Renal cortex interstitium (tissue), 15 donors: ENCODE measurements at places on chromosomes 5 and 9. TPM values are rescaled to one million over a fixed set of nuclear protein-coding genes. Genes with fewer than 3 reads are reported as not detected.

DNA sequence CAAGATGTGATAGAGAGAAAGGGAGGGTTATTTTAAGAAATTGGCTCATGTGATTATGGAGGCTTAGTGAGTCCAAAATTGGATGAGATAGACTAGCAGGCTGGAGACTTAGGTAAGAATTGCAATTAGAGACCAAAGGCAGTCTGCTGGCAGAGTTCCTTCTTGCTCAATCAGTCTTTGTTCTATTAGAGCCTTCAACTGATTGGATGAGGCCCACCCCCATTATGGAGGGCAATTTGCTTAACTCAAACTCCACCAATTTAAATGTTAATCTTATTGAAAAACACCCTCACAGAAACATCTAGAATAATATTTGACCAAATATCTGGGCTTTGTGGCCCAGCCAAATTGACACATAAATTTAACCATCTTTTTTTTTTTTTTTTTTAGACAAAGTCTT lies 23.9 kb upstream of the TPD52L3 start:
- no peak for DNase-seq

DNA sequence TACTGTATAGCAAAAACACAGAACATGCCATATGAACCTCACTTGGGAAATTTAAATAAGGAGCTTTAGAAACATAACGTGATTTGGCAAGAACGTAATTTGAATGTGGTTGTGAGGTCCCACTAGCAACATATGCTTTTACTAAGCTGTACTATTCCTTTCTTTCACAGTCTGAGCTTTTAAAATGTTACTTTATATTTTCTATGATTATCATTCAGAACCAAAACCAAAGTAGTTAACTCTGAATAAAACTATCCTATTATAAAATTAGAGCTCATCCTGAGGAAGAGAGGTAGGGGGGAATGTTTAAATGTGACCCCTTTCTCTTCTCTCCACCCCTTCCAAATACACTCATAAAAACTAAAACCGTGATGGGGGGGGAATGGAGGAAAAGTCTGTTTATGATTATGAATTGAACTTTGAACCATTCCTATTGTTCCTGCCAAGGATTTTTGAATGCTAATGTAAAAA lies 435.7 kb downstream of the NFIB start:
- DNase-seq: no peak

- DNase-seq: peak; percentile 11
Measured at GRCh38 chr5:34930462-34930844, 1.1 kb downstream of the DNAJC21 start.

GRCh38 chr5:90117005-90117404 lies 292.6 kb downstream of the CETN3 start:
- no peak for DNase-seq

GRCh38 chr5:100818340-100818739 lies 84.7 kb downstream of the ST8SIA4 start:
- no peak for DNase-seq

DNA sequence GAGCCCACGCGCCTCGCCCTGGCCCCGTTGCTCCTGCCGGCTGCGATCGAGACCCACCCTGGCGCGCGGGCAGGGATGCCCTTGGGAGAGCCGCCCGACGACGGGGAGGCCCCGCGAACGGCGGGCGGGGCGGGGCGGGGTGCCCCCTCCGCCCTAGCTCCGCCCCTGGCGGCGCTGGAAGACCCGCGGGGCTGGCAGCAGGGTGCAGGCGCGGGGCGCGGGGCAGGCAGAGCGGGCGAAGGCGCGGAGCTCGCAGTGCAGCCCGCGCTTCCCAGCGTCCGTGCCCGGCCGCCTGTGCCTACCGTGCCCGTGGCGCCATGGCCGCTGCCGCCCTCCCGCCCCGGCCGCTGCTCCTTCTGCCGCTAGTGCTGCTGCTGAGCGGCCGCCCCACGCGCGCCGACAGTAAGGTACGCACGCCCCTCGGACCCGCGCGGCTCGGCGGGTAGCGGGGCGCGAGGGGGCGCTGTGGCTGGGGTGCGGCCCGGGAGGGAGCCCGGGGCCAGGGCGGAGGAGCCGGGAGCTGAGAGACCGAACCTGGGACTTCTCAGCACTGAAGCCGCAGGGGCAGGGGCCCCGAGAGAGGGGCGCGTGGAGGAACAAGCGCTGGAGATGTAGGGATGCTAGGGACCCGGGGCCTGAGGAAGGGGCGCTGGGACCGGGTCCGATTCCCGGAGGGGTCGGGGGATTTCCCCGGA lies at the start of gene OLFML2A:
TSS of gene OLFML2A (plus strand) at position 180 of the 695 bp plus-strand sequence. CDS start at position 318, 138 bp downstream.
- DNase-seq: no peak

DNA sequence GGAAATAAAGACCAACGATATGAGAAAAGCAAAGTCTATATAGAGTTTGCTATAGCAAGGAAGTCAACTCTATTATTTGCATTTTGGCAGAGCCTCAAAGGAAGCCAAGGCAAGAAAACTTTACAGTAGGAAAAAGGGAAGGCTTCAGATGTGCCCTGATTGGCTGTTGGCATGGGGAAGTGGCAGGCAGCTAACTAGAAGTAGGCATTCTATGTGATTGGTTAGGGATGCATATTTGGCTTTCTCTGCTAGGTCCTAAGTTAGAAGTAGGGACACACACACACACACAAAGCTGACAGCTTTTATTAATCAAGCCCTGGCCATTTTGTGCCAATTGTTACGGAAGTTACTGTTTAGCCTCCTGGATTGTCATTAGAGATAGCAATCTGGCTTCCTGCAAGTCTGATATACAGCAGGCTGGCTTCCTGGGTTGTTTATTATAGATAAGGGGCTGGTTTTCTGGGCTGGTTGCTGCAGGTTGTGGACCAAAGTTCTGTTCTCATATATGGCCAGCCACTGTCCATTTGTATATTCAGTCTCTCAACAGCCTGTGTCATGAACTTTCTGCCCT lies 308.1 kb upstream of the GRAMD2B start:
- no peak for DNase-seq

- no peak for DNase-seq
Measured at GRCh38 chr5:15338546-15338945, 161.4 kb upstream of the FBXL7 start.

GRCh38 chr9:87588339-87588738 lies 90.7 kb downstream of the DAPK1 start:
- DNase-seq: no peak

- no peak for DNase-seq
Measured at GRCh38 chr9:89791754-89792153, 186.9 kb downstream of the GADD45G start.

GRCh38 chr9:133149130-133150015 lies 14.3 kb downstream of the GBGT1 start:
- peak; percentile 74 for DNase-seq

- DNase-seq: no peak
Measured at GRCh38 chr5:80620211-80620610, 34.2 kb upstream of the MSH3 start.

- DNase-seq: no peak
Measured at GRCh38 chr5:170429014-170429413, 39.8 kb upstream of the KCNMB1 start.

GRCh38 chr5:148290271-148291195 lies 21.7 kb upstream of the SPINK7 start:
- no peak for DNase-seq

DNA sequence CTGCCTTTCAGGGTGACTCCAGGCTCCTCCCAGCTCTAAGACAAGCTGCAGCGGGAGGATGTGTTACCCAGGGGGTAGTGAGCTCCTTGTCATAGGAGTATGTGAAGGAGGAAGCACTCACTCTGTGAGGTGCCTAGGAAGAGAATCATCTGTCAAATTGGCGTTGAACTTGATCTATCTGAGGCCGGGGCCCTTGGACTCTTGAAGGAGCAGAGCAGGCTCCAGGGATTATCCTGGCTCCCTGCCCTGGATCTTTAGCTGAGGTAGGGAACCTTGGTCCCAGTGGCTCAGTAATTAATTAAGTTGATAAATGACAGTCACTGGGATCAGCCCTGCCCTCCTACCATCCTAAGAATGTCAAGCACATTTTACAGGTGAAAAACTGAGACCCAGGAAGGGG lies 15.5 kb downstream of the ADGRD2 start:
- no peak for DNase-seq

- DNase-seq: no peak
Measured at GRCh38 chr9:99666571-99666970, 155.1 kb upstream of the NR4A3 start.

GRCh38 chr9:133841167-133841812 lies 103.1 kb upstream of the SARDH start:
- DNase-seq: no peak

GRCh38 chr5:143583409-143583808 lies 179.9 kb upstream of the NR3C1 start:
- DNase-seq: no peak

GRCh38 chr5:107232293-107232692 lies 438.4 kb downstream of the EFNA5 start:
- no peak for DNase-seq

The SLIT3 gene
- 49.7 TPM for polyA plus RNA-seq

The ADRA1B gene
- polyA plus RNA-seq: 2.9 TPM

The IRX4 gene
- polyA plus RNA-seq: 0.39 TPM

The ITGA2 gene
- polyA plus RNA-seq: 27.1 TPM

The KCNMB1 gene
- 0.95 TPM for polyA plus RNA-seq

The ARSI gene
- 2.8 TPM for polyA plus RNA-seq

The OLFML2A gene
- polyA plus RNA-seq: 20.6 TPM

The SAXO1 gene
- 0.09 TPM for polyA plus RNA-seq

The MARCHF3 gene
- polyA plus RNA-seq: 6.3 TPM

The NUTM2F gene
- polyA plus RNA-seq: not detected

The NNT gene
- 95.3 TPM for polyA plus RNA-seq

The GPSM1 gene
- 47.2 TPM for polyA plus RNA-seq

The IL3 gene
- not detected for polyA plus RNA-seq

The EIF4E1B gene
- polyA plus RNA-seq: 0.09 TPM

The ANXA1 gene
- 20.6 TPM for polyA plus RNA-seq
